Right lobe of liver (tissue), 6 donors: ENCODE measurements at places on chromosomes 3 and 15.

- DNase-seq: no peak
These were observed 272.9 kb upstream of the TPM1 start for GRCh38 chr15:62769604-62770003.

- DNase-seq: no peak
These were observed 52.2 kb downstream of the CMTM6 start for GRCh38 chr3:32450426-32450825.

GRCh38 chr3:74119221-74119620, 494.5 kb upstream of the PDZRN3 start:
- DNase-seq: no peak

GRCh38 chr3:135650309-135650708, 315.2 kb upstream of the PPP2R3A start:
- DNase-seq: no peak

DNA sequence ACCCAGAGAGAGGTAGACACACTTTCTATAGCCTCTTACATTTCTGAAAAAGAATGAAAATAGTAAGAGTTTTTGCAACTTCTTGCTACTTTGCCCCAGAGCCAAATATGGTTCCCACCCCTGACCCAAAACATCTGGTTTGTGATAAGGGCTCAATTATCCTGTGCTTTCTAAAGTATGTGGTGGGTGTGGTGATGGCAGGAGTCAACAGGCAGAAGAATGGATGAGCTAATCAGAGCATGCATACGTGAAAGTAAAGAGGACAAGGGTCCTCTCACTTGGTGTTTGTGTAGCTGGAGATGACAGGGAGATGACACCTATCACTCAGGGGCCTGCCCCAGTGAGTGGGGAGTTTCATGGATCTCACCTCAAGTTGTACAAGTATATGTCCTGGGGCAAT, 19.1 kb downstream of the KBTBD8 start:
- DNase-seq: no peak

- no peak for DNase-seq
These were observed 44.7 kb upstream of the CHRNA7 start for GRCh38 chr15:31985607-31986006.

DNA sequence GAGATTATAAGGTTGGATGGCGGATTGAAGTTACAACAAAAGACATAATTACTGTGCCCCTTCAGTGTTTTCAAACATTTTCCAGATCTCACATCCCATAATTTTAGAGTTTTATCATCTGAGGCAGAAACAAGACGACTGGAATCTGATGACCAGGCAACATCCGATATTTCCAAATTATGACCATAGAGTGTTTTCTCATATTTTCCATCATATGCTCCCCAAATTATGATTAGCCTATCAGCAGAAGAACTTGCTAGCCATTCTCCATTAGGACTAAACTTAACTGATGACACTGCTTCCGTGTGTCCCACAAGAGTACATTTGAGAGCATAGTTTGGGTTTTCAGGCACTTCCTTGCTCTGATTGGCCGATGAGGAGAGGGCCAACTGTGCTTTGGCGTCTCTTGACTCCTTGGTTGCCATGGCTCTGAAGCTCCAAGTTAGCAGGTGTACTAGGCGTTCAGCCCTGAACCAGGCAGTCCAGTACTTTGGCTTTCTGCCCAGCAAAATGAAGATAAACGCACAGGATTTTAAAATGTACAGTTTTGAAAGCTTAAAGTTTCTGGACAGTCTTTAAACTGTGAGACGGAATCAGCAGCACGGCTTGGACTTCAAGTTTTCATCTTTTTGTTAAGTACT, 638 bp downstream of the WDR5B start:
- DNase-seq: no peak
